ENCODE measurements at places on chromosomes 3 and 15.

- DNase-seq = no peak
Measured at GRCh38 chr3:178271740-178272387, 264.4 kb upstream of the KCNMB2 start.

DNA sequence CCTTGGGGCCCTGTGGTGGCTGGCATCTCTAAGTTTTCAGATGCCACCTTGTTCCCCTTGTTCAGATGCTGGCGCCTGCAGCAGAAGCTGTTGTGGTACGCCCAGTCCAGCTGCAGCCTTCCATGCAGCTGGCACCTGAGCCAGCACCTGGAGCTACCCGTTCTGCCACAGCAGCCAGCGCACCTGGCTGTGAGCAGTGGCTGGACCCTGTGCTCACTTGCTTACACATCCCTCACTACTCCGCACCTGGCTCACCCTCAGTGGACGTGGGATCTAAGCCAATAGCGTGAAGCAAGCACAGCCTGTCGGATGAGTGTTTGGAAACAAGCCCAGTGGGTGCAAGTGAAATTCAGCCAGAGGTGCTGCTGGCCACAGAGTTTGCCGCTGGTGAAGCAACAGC lies 607.5 kb upstream of the BCHE start:
- no peak for DNase-seq

DNA sequence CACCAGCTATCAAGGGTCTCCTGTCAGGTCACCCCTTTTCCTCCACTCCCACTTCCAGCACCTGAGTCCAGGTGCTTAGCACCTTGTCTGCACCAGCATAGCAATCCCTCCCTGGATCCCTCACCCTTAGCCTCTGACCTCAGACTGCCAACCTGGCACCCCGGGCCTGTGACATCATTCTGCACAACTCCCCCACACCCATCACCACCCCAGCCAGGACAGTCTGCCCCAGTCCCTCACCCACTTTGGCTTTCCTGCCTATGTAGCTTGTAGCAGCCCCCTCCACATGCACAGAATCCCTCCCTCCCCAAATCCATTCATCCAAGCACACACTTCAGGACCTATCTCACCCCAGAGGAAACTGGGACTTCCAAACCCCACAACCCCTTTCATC lies 819 bp upstream of the PLXNB1 start:
- DNase-seq = no peak

DNA sequence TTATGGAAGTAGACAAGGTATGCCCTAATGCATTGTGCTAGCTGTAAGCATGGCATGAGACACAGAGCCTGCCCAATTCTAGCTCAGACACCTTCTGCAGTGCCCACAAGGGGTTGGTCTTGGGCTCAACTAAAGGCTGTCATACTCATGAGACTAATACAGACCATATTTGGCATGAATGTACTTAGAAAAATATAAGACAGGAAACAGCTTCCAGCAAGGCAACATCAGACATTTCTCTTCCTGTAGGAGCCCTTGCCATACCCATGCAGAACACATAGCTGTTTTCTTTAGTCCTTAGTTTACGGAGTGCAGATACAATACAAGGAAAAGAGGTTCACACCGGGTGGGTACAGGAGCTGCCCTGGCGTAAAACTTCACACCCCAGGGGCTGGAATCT lies 30.5 kb upstream of the NR1I2 start:
- no peak for DNase-seq

DNA sequence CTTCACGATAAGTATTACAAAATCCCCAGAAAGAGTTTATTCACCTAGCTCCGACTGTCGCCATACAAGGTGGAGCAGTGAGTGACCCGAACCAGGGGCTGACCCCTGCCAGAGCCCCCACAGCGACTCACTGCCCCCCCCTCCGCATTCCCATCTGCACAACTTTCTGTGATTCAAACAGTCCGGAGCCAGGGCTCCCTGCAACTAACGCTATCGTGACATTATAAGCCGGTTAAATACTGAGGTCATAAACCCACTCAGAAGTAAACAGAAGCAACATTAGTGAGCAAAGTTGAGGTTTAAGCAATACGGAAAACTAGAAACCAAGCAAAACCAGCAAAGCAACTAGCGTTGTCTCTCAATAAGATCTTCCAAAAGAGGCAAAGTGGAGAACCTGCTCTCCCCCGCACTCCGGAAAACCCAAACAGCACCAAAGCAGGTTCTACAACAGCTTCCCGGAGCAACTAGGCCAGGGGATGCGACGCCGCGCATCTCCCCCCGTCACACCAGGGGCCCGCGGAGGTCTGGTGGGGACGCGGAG lies 642 bp downstream of the SCAP start:
- no peak for DNase-seq

DNA sequence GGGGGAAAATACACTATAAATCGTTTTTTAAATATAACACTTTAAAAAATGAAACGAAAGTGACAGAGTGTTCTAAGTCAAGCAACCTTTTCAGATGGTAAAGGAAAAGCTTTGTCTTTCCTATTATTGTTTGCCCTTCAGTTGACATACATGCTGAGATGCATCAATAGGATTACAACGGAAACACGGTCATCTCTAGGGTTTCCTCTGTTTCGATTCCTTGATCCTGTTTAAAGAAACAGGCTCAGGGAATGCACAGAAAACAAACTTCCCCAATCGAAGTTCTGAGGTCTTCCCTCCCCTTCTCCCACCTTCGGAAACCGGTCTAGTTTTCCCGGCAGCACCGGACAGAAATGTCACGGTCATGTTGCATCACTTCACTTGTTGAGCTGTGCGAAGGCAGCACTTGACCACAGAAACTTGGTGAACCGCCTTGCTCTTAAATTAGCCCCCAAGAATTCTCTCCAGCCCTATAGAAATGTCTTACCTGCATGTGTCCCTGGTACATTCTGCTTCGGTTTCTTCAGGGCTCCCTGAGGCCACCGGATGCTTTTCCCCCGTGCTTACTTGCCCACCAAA lies 556 bp downstream of the PEX5L start:
- DNase-seq = no peak

GRCh38 chr3:52205727-52206372 lies 7.9 kb downstream of the ALAS1 start:
- no peak for DNase-seq

GRCh38 chr15:51770902-51771301 lies 19.5 kb downstream of the TMOD2 start:
- no peak for DNase-seq

GRCh38 chr3:63746211-63746610 lies 72.9 kb upstream of the C3orf49 start:
- DNase-seq = no peak

DNA sequence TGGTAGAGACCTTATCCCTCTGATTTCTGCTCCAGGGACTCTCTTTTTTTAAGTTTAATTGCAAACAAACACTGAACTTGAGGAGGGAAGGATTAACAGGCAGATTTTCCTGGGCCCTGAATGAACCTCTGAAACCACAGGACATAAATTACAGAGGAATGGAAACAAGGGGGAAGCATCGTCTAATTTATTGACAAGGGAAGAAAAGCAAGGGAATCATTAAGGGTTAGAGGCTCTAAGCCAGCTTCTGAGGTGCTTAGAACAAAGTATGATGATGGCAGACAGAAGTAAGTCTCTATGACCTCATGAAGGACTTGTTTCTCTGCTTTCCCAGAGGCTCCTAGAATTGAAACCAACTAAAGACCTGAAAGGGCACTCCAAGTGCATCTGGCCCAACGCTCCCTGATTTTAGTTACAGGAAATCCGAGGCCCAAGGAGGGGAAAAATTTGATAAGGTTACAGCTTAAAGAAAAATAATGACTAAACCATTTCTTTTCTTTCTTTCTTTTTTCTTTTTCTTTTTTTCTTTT lies 244.7 kb upstream of the NR2E3 start:
- no peak for DNase-seq

DNA sequence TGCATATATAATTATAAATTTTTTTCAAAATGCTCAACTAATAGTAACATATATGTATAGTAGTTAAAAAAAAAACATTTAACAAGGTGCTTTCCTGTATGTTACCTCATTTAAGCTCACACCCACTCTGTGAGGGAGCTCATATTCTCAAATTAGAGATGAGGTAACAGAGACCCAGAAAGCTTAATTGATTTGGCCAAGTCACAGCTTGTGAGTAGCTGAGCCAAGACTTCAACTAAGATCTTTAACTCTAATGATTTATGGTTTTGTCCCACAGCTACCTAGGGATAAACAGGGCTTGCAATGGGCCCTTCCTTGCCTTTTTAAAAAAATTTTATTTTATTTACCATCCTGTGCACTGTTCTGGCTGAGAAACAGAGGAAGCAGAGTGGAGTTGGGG lies 230.0 kb upstream of the GOLIM4 start:
- DNase-seq = no peak

DNA sequence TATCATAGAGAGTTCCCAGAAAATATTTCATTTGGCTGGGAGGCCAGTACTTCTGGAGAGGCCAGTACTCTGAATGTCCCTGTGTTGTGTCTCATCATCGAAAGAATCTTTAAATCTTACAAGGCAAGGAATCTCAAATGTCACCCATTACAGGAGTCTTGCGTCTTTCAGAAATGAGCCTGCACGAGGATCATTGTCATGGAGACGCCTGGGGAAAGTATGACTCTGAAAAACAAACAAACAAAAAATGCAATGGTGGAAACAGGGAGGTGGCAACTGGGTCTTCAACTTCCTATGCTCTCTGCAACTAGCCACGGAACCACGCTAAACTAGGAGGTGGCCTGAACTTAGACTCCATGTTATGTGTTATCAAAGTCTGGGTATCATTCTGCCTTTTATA lies 804.6 kb downstream of the EPHA3 start:
- DNase-seq = no peak

DNA sequence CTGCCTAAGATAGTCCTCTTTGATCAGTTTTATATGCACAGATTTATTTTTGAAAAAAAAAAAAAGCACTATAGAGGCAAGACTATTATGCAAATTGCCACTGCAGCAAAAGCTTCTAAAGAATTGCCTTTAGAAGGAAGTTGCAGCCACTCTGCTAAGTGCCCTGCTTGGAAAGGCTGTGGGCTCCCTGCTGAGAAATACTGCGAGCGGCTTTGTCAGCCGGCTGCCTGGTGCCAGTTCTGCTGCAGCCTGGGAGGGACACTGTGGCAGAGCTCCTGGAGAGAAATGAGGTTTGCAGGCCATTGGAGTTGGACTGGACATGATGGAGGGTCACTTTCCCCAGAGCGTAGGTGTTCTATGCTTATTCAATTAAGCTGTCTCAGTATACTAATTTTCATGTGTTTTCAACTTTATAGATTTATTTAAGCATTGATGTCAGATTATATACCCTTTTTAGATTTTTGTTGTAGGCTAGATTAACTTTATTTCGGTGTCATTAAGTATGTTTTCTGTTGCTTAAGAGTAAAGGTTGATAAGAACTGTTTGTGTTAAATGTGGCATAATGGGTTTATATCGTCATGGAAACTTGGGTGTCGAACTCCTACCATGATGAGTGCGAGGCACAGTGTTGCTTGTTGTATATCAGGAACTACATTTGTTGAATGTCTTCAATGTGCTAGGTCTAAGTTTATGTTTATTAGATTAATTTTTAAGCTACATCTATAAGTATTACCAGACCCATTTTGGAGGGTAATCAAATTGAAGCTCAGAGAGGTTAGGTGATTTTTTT lies 6.6 kb downstream of the MAP2K5 start:
- peak; percentile 67 for DNase-seq

GRCh38 chr15:58517682-58518525 lies 86.1 kb downstream of the LIPC start:
- no peak for DNase-seq

DNA sequence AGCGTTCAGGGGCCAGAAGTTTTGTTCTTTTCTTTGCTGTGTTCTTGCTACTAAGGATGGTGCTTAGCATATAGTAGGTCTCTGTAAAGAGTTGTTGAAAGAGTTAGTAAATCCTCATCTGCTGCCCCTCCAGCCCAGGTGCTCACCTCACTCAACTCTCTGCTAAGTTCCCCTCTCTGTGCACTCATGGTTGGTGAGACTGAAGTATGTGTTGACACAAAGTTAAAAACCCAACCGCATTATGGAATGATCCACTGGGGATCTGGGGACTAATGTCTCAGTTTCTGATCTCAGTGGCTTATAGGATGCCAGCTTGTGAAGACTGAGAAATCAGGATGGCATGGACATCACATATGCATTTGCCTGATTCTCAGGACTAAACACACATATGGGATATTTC lies 13.8 kb downstream of the RYR3 start:
- DNase-seq = no peak

DNA sequence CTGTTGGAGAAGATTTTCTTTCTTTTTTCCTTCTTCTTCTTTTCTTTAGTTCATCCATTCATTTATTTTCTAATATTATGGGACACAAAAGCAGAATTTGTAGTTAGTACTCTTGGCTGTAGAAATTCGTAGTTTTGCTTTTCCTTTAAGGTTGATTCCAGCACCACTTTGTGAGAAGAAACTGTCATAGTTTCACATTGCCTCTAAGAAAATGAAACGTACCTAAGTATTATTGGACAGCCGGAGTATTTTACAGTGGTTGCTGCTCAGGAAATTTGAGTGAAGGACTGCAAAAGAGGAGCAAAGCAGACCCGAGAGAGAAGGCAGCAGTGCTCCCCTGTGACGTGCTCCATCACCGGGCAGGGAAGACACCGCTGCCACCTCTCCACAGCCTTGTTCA lies 48.1 kb downstream of the PLCL2 start:
- DNase-seq = no peak

- DNase-seq = no peak
Measured at GRCh38 chr3:154316974-154317767, 7.1 kb downstream of the DHX36 start.

- peak; percentile 37 for DNase-seq
Measured at GRCh38 chr3:80733522-80734176, 965.9 kb upstream of the ROBO1 start.

DNA sequence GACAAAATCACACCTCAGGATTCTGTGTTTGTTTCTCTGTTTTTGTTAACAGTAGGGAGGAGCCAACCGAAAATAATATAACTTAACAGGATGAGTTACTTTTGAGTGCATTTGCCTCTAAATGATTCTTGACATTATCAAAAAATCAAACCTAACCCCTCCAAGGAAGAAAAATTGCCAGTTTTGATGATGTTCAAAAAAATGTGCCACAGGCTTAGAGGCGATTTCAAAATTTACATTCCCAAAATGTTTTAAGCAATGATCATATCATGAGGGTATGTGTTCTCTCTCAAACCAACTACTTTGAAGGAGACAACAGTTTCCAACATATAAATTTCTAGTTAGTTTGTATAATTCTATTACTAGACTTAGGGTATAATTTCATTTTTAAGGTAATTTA lies 6.7 kb downstream of the VGLL3 start:
- no peak for DNase-seq

DNA sequence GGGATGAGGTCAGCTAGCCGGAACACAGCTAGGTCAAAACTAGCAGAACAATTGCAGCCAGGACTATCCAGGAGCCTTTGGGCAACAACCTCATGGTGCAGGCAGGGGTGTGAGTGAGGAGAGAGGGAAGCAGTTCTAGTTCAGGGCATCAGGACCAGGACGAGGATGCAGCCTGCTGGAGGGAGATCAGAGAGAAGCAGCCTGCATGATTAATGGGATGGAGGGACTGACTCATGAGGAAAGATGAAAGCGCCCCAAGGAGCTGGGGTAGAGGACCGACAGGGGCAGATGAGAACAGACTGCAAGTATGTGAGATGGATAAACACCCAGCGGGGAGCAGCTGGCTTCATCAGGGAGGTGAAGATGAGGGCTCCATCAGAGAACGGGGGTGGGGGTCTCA lies 37.9 kb upstream of the LRTM1 start:
- DNase-seq = no peak

GRCh38 chr15:31306426-31307269 lies 20.0 kb upstream of the KLF13 start:
- no peak for DNase-seq

Data from HL-60 (cell line).